ENCODE measurements at places on chromosomes 2 and 18. TPM values are rescaled to one million over a fixed set of nuclear protein-coding genes. Genes with fewer than 3 reads are reported as not detected.

PSMA8 gene
- total RNA-seq, result not detected

ZSWIM2 gene
- total RNA-seq, result not detected

ARHGEF4 gene
- 3.3 TPM for total RNA-seq

TMEM178A gene
- 0.18 TPM for total RNA-seq

RGPD3 gene
- total RNA-seq, result 0.18 TPM

MERTK gene
- 0.28 TPM for total RNA-seq

GNLY gene
- total RNA-seq, result not detected

HJURP gene
- total RNA-seq, result 22.6 TPM

DSG2 gene
- 1.7 TPM for total RNA-seq

SERPINB12 gene
- not detected for total RNA-seq

NT5C1B gene
- not detected for total RNA-seq

SNTG2 gene
- total RNA-seq, result 0.56 TPM

TRIM43 gene
- not detected for total RNA-seq

HOXD11 gene
- total RNA-seq, result not detected

OSR1 gene
- 12.4 TPM for total RNA-seq

KHK gene
- total RNA-seq, result 0.56 TPM

ARHGAP25 gene
- 0.36 TPM for total RNA-seq

CTAGE1 gene
- under 0.01 TPM for total RNA-seq

CMPK2 gene
- 0.28 TPM for total RNA-seq

TMEM247 gene
- not detected for total RNA-seq

BUB1 gene
- 45.8 TPM for total RNA-seq

GRP gene
- total RNA-seq, result not detected

TXNL1 gene
- 72.2 TPM for total RNA-seq

Data from IMR-90 (cell line).